ENCODE measurements at places on chromosomes 4 and X. TPM values are rescaled to one million over a fixed set of nuclear protein-coding genes. Genes with fewer than 3 reads are reported as not detected.

Gene SLC34A2
- total RNA-seq: not detected

Gene POU4F2
- total RNA-seq: not detected

Gene TREX2
- total RNA-seq: 2.3 TPM

Gene ATP5ME
- 284 TPM for total RNA-seq

Gene AP1S2
- total RNA-seq: 31.7 TPM

Gene ETNPPL
- not detected for total RNA-seq
